ENCODE measurements at places on chromosomes 1 and 21. TPM values are rescaled to one million over a fixed set of nuclear protein-coding genes. Genes with fewer than 3 reads are reported as not detected.

The TTC4 gene
- total RNA-seq = 36.8 TPM

The IGSF9 gene
- total RNA-seq = not detected

The CRNN gene
- total RNA-seq = not detected

The FAF1 gene
- 79.9 TPM for total RNA-seq

The CR1 gene
- total RNA-seq = not detected

The LAX1 gene
- 0.13 TPM for total RNA-seq

The OR10K1 gene
- not detected for total RNA-seq

The GPATCH3 gene
- 10.3 TPM for total RNA-seq

The HES5 gene
- total RNA-seq = not detected

The UMODL1 gene
- under 0.01 TPM for total RNA-seq

The ADGRL2 gene
- total RNA-seq = 7.3 TPM

The ARHGEF10L gene
- 22.3 TPM for total RNA-seq

The IL19 gene
- total RNA-seq = not detected

The C8A gene
- total RNA-seq = not detected

The CBR3 gene
- 37.6 TPM for total RNA-seq

The LORICRIN gene
- not detected for total RNA-seq

The OR2L5 gene
- total RNA-seq = not detected

The CA14 gene
- not detected for total RNA-seq

The LEPR gene
- 14.6 TPM for total RNA-seq

The PADI6 gene
- total RNA-seq = not detected

The PLCH2 gene
- total RNA-seq = 0.76 TPM

The TNFSF18 gene
- total RNA-seq = not detected

The KDM5B gene
- 123 TPM for total RNA-seq

The TRNP1 gene
- 8.4 TPM for total RNA-seq

The PER3 gene
- total RNA-seq = 15.3 TPM

The AZIN2 gene
- total RNA-seq = 2.1 TPM

The ZNF593OS gene
- not detected for total RNA-seq

The TP73 gene
- not detected for total RNA-seq

The ALX3 gene
- not detected for total RNA-seq

The XCL1 gene
- total RNA-seq = not detected

The ADPRS gene
- 17.8 TPM for total RNA-seq

The DYRK3 gene
- total RNA-seq = 46.4 TPM

The UCK2 gene
- 44.4 TPM for total RNA-seq

The LAPTM5 gene
- 0.13 TPM for total RNA-seq

The LRRN2 gene
- 0.65 TPM for total RNA-seq

The GBP6 gene
- not detected for total RNA-seq

The ABCA4 gene
- 0.78 TPM for total RNA-seq

The TMPRSS15 gene
- not detected for total RNA-seq

The RIPK4 gene
- total RNA-seq = 6.4 TPM

The CCDC17 gene
- 1.5 TPM for total RNA-seq

The S100A3 gene
- 2.0 TPM for total RNA-seq

The CGN gene
- total RNA-seq = not detected

The SLC2A5 gene
- total RNA-seq = 0.22 TPM

The FAM43B gene
- 3.1 TPM for total RNA-seq

The STUM gene
- under 0.01 TPM for total RNA-seq

The CCDC28B gene
- total RNA-seq = 6.8 TPM

The ZBTB8A gene
- total RNA-seq = 14.3 TPM

The CHRM3 gene
- total RNA-seq = 0.13 TPM

The KIRREL1 gene
- total RNA-seq = 159 TPM

The TSPEAR gene
- not detected for total RNA-seq

The KRTAP24-1 gene
- total RNA-seq = not detected

The DLGAP3 gene
- total RNA-seq = not detected

All from articular chondrocyte of knee joint (primary cell).